ENCODE measurements at places on chromosomes 4 and X.

DNA sequence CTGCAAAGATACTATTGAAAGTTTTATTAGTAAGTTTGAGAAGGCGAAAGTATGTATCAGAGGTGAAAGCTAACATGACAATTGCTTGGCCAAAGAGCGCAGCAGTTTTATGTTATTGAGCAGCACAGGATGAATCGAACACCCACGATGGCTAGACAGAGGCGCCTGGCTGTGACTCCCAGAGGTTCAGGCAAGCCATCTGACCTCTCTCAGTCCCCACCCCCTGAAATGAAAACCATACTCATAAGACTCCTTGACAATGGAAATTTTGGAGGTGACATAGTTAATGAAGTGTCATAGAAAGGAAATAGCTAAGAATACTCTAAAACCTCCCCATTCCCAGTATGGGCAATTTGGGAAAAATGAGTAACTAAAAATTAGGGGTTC, 70.6 kb downstream of the MGST2 start:
- DNase-seq, result no peak

DNA sequence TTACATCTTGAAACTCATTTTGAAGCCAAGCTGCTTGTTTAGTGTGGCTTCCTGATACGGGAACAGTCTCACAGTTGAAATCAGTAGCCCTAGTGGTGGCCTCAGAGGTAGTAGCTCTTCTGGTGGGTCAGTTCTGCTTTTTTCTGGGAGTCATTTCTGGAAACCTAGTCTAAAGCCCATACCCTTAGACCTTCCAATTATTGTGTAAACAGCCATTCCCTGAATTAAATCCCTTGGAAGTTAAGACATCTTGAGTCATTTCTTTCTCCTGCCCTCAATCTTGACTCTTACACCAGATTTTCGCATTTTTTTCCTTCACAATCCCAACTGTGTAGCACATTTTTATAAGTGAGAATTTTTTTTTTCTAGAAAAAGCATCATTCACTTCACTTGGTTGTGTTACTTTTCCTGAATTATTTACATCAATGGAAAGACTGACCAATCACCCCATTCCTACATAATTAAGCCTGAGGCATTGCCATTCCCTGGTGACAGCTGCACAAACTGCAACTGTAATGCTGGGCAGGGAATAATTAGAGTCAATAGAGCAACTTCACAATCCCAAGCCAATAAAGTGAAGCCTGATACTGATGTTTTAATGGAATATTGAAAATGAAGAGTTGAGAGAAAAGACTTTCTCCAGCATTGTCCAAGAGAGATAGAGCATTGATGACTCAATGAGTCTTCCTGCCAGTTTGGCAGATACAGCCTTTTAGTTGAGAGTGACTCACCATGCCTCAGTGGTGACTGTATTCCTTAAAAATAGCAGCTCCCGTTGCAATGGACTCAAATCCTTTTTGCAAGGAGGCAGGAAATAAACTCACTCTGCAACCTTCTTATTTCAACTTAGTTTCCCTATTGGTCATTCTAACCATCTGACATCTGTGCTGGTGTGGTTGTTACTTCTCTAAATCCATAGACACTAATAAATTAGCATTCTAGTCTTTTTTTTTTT, 13.0 kb upstream of the SEPSECS start:
- peak; percentile 94 for DNase-seq

DNA sequence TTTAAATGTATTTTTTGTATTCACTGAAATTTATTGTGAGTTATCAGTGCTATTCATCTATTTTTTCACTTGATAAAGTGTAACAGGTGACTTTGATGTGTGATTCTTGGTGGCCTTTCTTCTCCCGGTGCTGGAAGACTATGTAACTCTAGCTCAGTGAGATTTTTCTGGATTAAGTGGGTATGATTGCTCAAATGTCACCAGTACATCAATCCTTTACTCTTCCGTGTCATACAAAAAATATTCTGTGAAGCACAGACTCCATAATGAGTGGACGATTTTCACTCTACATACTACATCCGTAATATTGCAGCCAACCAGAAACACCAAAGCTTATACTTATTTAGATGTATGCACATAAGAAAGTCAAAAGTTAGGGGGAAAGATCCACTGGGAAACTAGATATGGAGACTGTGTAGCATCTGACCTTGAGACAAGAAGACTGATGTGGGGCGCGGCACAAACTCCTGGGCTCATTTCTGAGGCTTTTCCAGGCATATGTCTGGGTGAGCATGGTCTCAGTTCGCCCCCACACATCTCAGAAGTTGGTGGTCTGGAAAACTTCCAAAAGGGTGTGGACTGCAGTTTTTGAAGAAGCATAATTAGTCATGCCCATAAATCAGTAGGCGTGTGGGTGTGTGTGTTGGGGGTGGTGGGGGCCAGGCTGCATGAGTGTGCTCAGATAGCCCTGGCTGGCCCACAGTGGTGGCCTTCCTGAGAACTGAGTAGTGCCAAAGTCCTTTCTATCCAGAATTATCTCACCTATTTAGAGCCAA, 53.9 kb upstream of the TENM3 start:
- DNase-seq, result peak; percentile 91

- DNase-seq, result peak; percentile 4
Observed at GRCh38 chr4:57442831-57443291, 332.7 kb upstream of the IGFBP7 start.

DNA sequence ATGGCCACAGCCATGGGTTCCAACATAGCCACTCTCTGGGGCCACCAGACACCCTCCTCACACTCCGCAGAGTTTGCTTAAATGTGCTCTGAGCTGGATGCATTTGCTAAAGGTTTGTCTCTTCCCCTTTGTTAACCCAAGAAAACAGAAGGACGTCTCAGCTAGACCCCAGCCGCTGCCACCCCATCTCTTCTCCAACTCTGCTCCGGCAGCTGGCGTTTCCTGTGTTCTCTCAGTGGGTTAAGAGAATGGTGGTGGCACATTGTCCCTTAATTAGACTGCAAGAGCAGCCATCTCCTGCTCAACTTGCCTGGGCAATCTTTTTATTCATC, 43.7 kb upstream of the FAM9C start:
- no peak for DNase-seq

DNA sequence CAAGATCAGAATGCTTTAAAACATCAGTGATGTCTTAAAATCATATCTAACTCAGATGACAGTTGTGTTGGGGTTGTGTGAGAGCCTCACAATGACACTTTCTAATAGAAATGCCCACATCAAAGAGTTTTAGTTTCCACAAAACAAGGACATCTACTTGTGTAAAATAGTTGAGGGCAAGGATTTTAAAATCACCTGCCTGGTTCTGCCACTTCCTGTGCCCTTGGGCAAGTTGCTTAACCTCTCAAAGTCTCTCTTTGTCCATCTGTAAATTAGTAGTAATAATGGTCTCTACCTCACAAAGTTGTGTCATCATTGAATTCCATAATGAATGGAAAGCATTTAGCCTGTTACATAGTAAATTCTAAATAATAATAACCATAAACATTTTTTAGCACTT, 41.9 kb upstream of the RELL1 start:
- no peak for DNase-seq

DNA sequence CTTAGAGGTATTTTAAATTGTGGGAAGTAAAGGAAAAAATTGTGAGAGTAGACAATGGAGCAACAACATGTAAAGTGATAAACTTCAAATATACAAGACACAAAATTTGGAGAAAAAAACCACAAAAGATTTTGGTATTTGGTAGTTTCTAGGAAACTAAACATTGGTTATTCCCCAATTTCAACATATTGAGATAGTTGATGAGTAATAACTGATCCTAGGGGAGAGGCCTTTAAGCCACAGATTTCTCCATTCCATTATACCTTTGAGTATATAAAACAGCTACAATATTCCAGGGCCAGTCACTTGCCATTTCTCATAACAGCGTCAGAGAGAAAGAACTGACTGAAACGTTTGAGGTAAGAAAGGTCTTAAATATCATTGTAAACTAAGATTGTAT, at the start of gene FDCSP:
Gene FDCSP (plus strand): TSS at position 301 of the 400 bp plus-strand sequence. CDS start 5,071 bp downstream, outside the sequence.
- DNase-seq, result no peak

GRCh38 chr4:181372014-181372413, 871.2 kb upstream of the TENM3 start:
- DNase-seq, result no peak

DNA sequence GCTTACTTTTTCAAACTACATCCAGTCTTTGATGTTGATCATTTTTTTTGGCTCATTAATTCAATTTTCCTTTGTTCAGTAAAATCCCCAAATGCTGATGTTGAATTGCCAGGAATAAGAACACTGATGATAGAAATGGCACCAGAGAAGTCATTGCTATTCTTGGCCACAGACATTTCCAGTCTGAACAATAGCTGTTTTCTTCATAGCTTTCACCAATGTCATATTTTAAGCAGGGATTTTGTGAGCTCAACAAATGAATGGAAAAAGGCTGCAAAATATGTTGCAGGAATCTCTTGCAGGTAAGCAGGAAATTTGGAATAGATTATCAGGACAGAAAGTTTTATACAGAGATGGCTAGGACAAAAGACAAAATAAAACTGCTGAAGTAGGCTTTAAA, 40.5 kb upstream of the GLRB start:
- DNase-seq, result no peak

GRCh38 chrX:115413246-115413878, 123.8 kb downstream of the LUZP4 start:
- no peak for DNase-seq

DNA sequence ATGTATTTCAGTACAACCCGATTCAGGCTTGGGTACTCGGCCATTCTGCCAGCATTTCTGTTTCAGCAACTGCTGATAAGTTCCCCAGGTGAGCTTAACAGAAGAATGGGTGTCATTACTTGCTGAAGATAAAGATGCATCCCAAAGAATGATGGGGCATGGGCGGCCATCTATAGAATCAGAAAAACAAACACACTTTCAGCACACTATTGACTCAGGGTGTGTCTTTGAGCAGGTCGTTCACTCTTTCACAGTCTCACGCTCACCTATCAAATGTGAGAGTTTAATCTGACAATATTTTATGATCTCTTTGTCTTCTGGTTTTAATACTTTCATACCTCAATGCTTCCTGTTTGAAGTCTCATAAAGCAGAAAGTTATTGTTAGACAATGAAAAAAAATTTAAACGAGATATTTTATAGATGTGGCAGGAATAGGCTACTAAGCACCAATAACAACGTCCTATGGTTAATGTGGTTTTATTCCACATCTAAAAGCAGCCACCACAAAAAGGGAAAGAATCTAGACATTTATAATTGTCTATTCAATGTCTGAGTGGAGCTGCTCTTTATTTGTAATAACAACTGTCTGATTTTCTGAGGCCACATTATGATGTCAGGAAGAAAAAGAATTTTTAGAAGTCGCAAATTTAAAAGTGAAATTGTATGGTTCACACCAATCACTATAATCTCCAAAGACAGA, 17.0 kb downstream of the GASK1B start:
- no peak for DNase-seq

DNA sequence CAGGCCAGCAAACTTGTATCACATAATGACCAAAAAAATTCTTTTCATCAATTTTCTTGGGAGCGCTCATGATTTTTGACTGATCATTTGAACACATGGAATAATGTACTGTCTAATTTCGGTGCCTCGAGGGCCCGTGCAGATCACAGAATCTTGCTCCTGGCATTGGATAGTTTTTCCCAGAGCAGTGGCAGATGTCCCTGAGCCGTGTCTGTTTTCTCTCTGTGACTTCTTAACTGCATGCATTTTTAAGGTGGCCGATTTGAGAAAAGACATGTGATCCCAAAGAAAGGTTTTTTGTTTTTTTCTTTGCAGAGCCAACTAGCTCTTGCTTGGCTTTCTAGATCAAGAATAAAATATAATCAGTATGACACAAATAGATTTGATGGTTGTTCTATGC, 19.7 kb downstream of the GPRIN3 start:
- DNase-seq, result no peak

DNA sequence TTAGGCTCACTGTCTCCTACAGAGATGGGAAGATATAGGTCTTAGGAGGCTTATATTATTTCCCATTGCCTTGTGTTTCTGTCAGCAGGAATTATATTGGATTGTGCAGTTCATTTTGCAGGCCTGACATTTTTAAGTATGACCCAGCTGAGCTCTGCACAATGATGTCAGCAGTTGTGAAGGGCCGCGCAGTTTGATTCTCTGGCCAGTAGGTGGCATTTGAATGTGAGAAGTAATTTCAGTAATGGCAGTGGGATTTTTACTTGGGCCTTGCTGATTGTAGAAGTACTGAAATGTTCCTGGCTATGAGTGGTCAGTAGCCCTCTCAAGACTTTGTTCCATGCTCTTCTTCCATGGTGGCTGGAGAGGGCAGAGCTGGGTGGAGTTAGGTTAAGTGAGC, 247.2 kb upstream of the MTMR8 start:
- no peak for DNase-seq
